ENCODE measurements at places on chromosomes 12 and 14. TPM values are rescaled to one million over a fixed set of nuclear protein-coding genes. Genes with fewer than 3 reads are reported as not detected.

GRCh38 chr14:39395555-39396254 is 36.5 kb downstream of the FBXO33 start:
- H3K27me3 ChIP-seq, result no peaks in the 10 kb centered on the region
- peaks cover 48% of the 10 kb centered on the region for H3K36me3 ChIP-seq
- no peak for DNase-seq
- H3K27ac ChIP-seq, result no peak overlapping the region
- H3K4me1 ChIP-seq, result no peaks in the 10 kb centered on the region

DNA sequence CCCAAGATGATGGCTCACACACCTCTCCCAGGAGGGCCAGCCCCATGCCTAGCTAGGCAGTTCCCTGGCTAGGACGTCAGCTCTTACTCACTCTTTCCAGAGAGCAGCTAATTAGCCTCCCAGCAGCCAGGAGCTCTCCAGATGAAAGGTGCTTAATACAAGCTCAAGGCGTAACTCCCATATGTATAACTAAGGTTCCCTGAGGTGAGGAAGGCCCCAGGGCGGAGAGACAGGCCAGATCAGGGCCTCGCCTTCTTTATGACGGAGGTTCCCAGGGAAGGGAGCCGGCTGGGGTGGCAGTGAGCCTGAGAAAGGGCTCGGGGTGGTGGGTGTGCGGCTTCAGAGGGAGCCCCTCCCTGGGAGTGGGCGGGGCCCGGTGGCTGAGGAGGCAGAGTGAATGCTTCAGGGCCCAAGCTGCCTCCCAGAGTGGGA is 26.4 kb upstream of the ZFP36L1 start:
- DNase-seq, result no peak
- H3K4me1 ChIP-seq, result peaks cover 32% of the 10 kb centered on the region
- no peaks in the 10 kb centered on the region for H3K36me3 ChIP-seq
- H3K27ac ChIP-seq, result peak overlapping the region; percentile 51

DNA sequence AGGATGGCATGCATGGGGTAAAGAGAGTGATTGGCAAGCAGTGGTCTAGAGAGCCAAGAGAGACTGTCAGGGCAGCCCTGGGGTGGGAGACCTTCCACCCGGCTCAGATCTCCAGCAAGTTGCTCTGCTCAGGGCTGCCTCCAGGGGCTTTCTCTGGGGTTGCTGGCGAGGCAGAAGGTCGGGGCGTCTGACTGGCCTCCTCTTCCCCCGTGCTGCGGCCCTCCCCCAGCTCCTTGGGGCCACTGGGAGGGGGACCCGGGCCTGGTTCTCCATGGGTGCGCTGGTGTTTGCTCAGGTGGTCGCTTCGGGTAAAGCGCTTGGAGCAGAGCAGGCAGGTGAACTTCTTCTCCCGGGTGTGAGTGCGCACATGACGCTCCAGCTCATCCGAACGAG is 6.6 kb upstream of the AAAS start:
- no peak overlapping the region for H3K4me3 ChIP-seq
- no peaks in the 10 kb centered on the region for H3K36me3 ChIP-seq
- H3K27ac ChIP-seq, result no peak overlapping the region
- H3K27me3 ChIP-seq, result no peaks in the 10 kb centered on the region
- H3K4me1 ChIP-seq, result peaks cover 23% of the 10 kb centered on the region
- DNase-seq, result no peak

GRCh38 chr14:87351007-87351406 is 642.0 kb downstream of the GALC start:
- H3K4me3 ChIP-seq, result no peak overlapping the region
- H3K27me3 ChIP-seq, result no peaks in the 10 kb centered on the region

GRCh38 chr12:57086493-57087009 is 2.4 kb upstream of the NAB2 start:
- H3K27ac ChIP-seq, result peak overlapping the region; percentile 99
- peak; percentile 87 for DNase-seq
- H3K4me1 ChIP-seq, result peaks cover 24% of the 10 kb centered on the region

- no peak overlapping the region for H3K4me3 ChIP-seq
- H3K36me3 ChIP-seq, result no peaks in the 10 kb centered on the region
- peaks cover 7% of the 10 kb centered on the region for H3K4me1 ChIP-seq
- no peak overlapping the region for H3K27ac ChIP-seq
- no peaks in the 10 kb centered on the region for H3K27me3 ChIP-seq
Observed at GRCh38 chr14:74519316-74520074, 25.9 kb downstream of the ISCA2 start.

- H3K4me1 ChIP-seq, result no peaks in the 10 kb centered on the region
- no peaks in the 10 kb centered on the region for H3K36me3 ChIP-seq
- DNase-seq, result no peak
Observed at GRCh38 chr12:58363971-58364370, 422.6 kb downstream of the ATP23 start.

- DNase-seq, result no peak
- no peaks in the 10 kb centered on the region for H3K4me1 ChIP-seq
- no peak overlapping the region for H3K4me3 ChIP-seq
- H3K27me3 ChIP-seq, result no peaks in the 10 kb centered on the region
- no peak overlapping the region for H3K27ac ChIP-seq
Observed at GRCh38 chr14:87811246-87811645, 181.7 kb downstream of the GALC start.

- DNase-seq, result no peak
- H3K27me3 ChIP-seq, result no peaks in the 10 kb centered on the region
- H3K4me1 ChIP-seq, result no peaks in the 10 kb centered on the region
- H3K36me3 ChIP-seq, result no peaks in the 10 kb centered on the region
Observed at GRCh38 chr14:71478542-71478941, 453.7 kb upstream of the RGS6 start.

DNA sequence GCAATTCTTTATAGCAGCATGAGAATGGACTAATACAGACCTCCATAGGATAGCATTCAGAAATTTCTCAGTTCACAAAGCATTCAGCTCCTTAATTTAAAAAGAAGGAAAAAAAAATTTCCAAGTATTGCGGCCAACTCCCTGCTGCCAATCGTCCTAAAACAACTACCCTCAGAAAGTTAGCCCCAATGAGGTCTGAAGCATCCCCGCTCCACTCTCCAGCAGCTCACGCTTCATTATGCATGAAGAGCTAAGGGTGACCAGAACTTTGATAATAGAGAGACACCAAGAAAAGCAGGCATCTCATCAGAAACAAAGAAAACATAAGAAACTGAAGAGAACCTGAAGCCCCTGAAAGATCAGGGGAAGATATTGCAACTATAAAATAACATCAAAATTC is 172.8 kb upstream of the NUDT4 start:
- H3K36me3 ChIP-seq, result no peaks in the 10 kb centered on the region
- H3K27ac ChIP-seq, result no peak overlapping the region
- H3K4me1 ChIP-seq, result no peaks in the 10 kb centered on the region
- no peak for DNase-seq
- no peak overlapping the region for H3K4me3 ChIP-seq
- H3K27me3 ChIP-seq, result no peaks in the 10 kb centered on the region

DNA sequence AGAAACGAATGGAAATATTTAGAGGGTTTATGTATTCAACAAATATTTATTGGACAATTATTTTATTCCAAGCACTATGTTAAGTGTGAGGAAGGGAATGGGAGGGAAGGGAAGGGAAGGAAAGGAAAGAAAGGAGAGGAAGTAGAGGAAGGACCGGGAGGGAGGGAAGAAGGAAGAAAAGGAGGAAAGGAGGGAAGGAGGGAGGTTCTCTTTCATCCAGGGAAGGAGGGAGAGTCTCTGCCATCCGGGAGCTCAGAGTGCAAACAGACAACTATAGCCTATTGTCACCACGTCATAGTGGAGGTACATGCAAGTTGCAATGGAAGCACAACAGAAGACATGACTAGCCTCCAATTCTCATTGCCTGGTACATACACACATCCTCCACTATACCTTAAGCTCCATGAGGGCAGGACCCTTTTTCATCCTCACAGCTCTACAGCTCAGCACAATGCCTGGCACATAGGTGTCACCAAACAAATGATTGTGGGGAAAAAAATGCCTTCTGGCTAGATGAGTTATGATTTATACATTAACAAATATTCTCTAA is 48.1 kb downstream of the DAD1 start:
- H3K27me3 ChIP-seq, result no peaks in the 10 kb centered on the region
- no peak overlapping the region for H3K27ac ChIP-seq
- H3K36me3 ChIP-seq, result no peaks in the 10 kb centered on the region
- H3K4me3 ChIP-seq, result no peak overlapping the region
- peaks cover 8% of the 10 kb centered on the region for H3K4me1 ChIP-seq

GRCh38 chr14:52686176-52686575 is 9.2 kb downstream of the ERO1A start:
- no peak overlapping the region for H3K27ac ChIP-seq
- H3K36me3 ChIP-seq, result peaks cover 13% of the 10 kb centered on the region
- no peaks in the 10 kb centered on the region for H3K27me3 ChIP-seq

DNA sequence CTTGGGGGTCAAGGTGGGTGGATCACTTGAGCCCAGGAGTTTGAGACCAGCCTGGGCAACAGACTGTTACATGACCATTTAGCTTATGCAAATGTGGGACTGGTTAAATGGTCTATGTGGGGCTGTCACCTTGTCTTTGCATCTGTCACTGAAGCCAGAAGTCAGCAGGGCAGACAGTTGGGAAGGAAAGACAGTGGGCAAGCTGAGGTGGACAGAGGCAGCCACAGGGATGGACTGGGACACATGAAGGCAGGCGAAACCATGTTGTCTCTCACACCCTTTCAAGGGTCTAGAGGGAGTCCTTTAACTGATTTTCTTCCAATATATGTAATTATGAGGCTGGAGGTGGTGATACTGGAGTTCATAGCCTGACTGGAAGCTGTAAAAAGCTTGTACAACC is 426.4 kb downstream of the TMEM121 start:
- no peaks in the 10 kb centered on the region for H3K36me3 ChIP-seq
- H3K4me1 ChIP-seq, result no peaks in the 10 kb centered on the region
- H3K27ac ChIP-seq, result no peak overlapping the region
- no peaks in the 10 kb centered on the region for H3K27me3 ChIP-seq
- DNase-seq, result no peak

DNA sequence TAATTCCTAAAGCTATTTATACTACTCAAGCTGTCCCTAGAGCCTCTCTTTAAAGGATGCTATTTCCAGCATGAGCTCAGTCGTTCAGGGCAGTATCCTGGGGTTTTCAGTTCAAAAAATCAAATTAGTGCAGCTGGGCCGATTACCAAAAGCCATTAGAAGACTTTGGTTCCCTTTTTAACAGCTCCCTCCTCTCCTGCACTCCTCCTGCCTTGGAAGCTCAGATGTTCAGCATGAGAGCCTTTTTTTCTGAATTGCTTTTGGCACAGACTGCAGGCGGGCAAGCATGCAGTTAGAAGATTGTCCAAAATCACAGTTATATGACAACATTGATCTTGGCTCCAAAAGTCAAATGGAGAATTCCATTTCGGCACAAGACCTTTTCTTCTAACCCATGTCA is 179.6 kb downstream of the SLC35F4 start:
- H3K27me3 ChIP-seq, result no peaks in the 10 kb centered on the region
- H3K4me1 ChIP-seq, result no peaks in the 10 kb centered on the region
- H3K36me3 ChIP-seq, result no peaks in the 10 kb centered on the region
- DNase-seq, result no peak
- H3K27ac ChIP-seq, result no peak overlapping the region

DNA sequence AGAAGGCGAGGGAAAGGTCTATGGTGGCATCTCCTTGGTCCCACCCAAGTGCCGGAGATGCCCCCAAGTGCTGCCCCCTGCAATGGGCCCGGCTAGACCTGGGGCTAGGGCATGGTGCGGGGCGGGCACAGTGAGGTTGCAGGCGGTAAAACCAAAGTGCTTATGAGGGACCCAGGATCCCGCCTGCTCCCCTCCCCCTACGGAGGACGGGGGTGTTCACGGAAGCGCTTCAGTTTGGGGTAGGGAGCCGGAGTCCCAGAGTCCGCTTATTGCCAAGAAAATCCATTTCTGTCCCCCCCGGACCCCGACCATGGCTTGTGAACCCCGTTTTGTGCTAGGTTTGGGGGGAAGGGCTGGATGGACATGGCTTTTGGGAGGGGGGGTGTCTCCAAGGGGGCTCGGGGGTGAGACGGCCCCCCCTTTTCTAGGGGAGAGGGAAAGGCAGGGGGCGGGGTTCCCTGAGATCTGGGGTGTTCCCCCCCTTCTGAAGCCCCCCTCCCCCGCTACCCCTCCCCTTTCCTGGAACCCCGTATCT is 5.4 kb upstream of the GPR84 start:
- peak overlapping the region; percentile 30 for H3K4me3 ChIP-seq
- H3K27me3 ChIP-seq, result no peaks in the 10 kb centered on the region
- H3K4me1 ChIP-seq, result peaks cover 35% of the 10 kb centered on the region
- H3K27ac ChIP-seq, result no peak overlapping the region
- DNase-seq, result no peak
- H3K36me3 ChIP-seq, result peaks cover 4% of the 10 kb centered on the region

GRCh38 chr12:17062267-17063036 is 456.5 kb upstream of the LMO3 start:
- DNase-seq, result no peak
- no peak overlapping the region for H3K27ac ChIP-seq
- H3K4me3 ChIP-seq, result no peak overlapping the region

DNA sequence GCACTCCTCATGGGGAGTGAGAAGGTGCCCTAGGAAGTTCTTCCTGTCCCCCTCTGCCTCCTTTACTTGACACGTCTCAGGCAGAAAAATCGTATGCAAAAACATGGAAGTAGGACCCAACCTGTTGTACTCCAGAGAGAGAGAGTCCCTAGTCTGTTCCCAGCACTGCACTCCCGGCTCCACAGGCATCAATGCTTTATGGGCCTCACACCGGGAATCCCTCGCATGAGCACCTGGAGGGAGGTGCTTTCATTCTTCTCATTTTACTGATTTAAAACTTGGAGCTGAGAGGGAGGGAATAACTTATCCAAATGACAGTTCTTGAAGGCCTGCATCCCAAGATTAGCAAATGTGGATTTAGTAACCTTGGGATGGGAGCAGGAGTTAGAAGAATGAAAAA is 1101.4 kb downstream of the BCL11B start:
- no peaks in the 10 kb centered on the region for H3K36me3 ChIP-seq
- H3K27me3 ChIP-seq, result no peaks in the 10 kb centered on the region
- H3K4me1 ChIP-seq, result no peaks in the 10 kb centered on the region
- H3K4me3 ChIP-seq, result no peak overlapping the region
- DNase-seq, result no peak

- no peak overlapping the region for H3K4me3 ChIP-seq
- peaks cover 14% of the 10 kb centered on the region for H3K36me3 ChIP-seq
- H3K27me3 ChIP-seq, result no peaks in the 10 kb centered on the region
- H3K4me1 ChIP-seq, result no peaks in the 10 kb centered on the region
- H3K27ac ChIP-seq, result no peak overlapping the region
- no peak for DNase-seq
Observed at GRCh38 chr12:122615780-122616179, 87.4 kb downstream of the HCAR2 start.

GRCh38 chr12:125436686-125437085 is 371.5 kb downstream of the AACS start:
- DNase-seq, result no peak
- no peak overlapping the region for H3K4me3 ChIP-seq
- H3K27me3 ChIP-seq, result no peaks in the 10 kb centered on the region
- no peaks in the 10 kb centered on the region for H3K36me3 ChIP-seq
- no peaks in the 10 kb centered on the region for H3K4me1 ChIP-seq

Gene NPAS3
- 1.2 TPM for total RNA-seq

Gene RXYLT1
- total RNA-seq, result 13.3 TPM

Gene SLC38A4
- total RNA-seq, result 1.9 TPM

Gene TSHR
- total RNA-seq, result not detected

Gene MORN3
- 0.67 TPM for total RNA-seq
